ENCODE measurements at places on chromosomes 16 and 17.

DNA sequence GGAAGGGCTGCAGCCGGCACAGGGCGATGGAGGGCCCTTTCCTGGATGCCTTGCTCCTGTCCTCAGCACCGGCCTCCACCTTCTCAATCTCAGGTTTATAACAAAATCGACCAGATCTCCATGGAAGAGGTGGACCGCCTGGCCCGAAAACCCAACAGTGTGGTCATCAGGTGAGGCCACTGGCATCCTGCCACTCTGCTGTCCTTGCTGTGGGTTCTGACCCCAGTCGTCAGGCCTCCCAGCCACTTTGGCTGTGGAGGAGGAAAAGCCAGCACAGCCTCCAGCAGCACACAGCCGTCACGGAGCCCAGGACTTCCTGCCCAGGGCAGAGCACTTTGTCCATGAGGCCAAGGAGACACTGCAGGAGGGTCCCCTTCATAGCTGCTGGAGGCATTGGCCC, 6.7 kb upstream of the MYO15A start:
- DNase-seq, result no peak

DNA sequence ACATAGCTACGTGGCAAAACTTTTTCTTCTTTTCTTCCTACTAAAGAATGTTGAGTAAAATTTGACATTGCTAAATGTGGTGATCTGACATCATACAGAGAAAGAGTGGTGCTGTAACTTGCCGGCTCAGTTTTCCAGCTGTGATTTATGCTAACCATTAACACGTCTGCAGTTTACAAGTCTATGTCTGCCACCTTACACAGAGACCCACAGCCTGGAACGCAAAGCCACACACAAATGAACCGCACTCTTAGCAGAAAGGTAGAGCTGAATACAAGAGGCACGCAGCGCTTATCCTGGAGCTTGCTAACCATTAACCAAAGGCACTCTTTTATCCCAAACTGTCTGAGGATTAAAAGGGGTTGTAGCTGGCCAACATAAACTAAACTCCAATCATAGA, 31.9 kb downstream of the CACNG1 start:
- no peak for DNase-seq

DNA sequence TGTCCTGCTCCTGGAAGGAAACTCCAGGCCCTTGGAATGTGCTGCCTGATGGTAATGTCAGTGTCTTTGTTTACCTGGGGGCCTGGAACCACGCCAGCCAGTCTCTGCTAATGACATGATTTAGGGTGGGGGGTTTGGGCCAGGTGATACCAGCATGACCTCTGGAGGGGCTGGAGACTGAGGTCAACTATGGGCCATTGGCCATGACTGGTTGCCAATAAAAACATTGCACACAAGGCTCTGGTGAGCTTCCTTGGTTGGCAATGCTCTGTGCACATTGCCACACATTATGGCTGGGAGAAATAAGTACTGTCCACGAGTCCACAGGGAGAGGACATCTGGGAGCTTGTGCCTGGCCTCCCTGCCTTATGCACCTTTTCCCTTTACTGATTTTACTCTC, 52.5 kb downstream of the LITAF start:
- no peak for DNase-seq

- no peak for DNase-seq
These were observed 166.8 kb upstream of the TBX2 start for GRCh38 chr17:61232871-61233270.

DNA sequence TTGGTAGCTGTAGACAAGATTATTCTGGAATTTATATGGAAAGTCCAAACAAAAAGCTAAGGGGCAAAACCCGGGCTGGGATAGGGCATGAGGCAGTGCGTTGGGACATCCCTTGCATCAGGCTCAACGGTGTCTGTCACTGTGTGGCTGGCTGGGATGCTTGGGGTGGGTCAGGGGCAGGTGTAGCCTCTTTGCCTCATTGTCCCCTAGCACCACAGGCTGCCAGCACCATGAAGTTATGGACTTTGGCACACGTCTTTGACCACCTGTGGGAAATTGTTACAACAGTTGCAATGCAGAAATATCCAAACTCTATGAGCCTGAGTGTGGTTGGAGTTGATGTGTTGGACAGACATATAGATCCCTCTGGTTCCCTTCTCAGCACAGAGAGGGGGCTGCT, 32.8 kb upstream of the MARCHF10 start:
- DNase-seq, result no peak

- DNase-seq, result no peak
These were observed 6.1 kb downstream of the ABR start for GRCh38 chr17:1173432-1174262.

GRCh38 chr17:45279898-45280297, 18.0 kb upstream of the SPATA32 start:
- DNase-seq, result no peak

- DNase-seq, result no peak
These were observed 46.5 kb downstream of the TEX2 start for GRCh38 chr17:64216338-64217248.

- no peak for DNase-seq
These were observed 26.5 kb upstream of the CIITA start for GRCh38 chr16:10850478-10850850.

GRCh38 chr16:25978218-25978617, 286.5 kb downstream of the HS3ST4 start:
- DNase-seq, result no peak

DNA sequence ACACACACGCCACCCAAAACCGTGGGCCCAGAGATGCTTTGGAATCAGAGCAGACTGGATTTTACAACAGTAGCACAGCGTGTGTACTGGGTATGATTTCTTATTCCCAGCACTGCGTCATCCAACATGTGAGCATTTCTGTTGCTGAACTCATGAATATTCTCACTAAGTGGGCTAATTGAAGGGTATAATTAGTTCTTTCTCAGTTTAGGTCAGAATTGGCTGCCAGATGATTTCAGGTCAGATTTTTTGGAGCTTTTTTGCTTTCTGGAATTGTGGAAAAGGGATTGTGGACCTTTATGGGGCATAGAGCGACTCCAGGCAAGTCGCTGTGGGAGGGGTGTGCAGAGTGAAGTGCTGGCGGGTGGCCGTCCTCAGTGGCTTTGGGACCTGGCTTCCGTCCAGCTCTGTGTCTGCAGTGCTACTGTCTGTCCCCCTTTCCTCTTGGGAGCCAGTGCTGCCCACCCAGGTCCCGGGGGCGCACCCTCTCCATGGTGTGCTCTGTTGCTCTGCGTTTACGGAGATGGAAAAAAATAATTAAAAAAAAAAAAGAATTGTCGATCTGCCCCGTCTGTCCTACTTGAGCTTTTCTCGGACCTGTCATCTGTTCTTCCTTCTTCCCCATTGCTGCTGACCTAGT, 25.0 kb downstream of the FOXK2 start:
- DNase-seq, result no peak

- no peak for DNase-seq
These were observed 135.5 kb downstream of the MGAT5B start for GRCh38 chr17:77003699-77004098.

- no peak for DNase-seq
These were observed 2.1 kb downstream of the SECTM1 start for GRCh38 chr17:82331345-82331939.

DNA sequence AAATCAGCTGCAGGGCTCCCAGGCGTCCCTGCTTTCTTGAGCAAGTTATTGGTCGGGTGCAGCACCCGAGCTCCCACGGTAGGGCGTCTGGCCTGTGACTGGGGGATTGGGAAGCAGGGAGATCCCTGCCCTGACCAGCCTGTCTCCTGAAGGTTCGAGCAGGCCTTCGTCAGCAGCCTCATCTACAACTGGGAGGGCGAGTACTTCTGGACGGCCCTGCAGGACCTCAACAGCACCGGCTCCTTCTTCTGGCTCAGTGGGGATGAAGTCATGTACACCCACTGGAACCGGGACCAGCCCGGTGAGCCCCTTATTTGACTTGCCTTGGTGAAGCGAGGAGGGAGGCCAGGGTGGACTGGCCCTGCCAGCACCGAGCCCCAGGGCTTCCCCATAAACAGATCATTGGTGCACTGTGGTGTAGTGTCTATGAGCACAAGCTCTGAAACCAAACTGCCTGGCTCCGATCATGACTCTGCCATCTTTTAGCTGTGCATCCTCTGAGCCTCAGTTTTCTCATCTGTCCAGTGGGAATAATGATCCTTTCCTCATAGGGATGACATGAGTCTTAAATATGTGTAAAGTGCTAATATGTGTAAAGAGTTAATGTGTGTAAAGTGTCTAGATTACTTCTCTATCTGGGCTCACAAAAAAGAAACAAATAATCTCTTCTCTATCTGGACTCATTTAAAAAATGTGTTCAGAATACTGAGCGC, 48.9 kb downstream of the MRC2 start:
- no peak for DNase-seq

DNA sequence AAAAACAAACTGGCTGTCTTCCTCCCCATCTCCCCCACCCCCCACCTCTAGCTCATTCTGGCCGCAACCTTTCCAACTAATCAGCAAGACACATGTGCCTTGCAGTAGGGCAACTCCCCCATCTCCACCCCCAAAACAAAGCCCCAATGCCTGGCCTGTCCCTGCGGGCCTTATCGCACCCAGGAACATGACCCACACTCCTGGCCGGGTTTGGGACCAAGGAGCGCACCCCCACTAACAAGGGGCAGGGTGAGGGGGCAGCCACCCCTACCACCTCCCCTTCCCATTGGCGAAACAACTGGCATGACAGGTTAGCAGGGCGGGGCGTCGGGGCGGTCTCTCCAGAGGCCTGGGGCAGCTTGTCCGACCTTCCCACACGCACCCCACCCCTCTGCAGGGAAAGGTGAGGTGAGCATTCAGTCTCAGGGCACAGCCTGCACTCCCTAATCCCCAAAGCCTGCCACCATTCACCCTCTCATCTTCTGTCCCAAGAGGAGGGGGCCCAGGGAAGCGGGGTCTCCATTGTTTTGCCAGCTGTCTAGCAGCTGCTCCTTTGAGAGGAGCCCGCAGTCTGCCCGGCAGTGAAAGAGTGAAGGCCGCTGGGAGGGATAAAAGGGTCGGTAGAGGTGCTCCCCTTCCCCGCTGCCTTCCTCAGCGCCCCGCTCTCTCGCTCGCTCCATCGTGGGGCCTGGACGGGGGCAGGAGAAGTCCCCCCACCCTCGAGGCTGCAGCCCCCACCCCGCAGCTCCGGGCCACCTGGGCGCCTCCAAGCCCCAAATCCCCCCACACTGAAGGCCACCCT, 765 bp downstream of the MYO18A start:
- no peak for DNase-seq

GRCh38 chr17:43952351-43952723, 1.4 kb downstream of the PYY start:
- no peak for DNase-seq

- no peak for DNase-seq
These were observed 541 bp upstream of the RBBP6 start for GRCh38 chr16:24538756-24539294.

DNA sequence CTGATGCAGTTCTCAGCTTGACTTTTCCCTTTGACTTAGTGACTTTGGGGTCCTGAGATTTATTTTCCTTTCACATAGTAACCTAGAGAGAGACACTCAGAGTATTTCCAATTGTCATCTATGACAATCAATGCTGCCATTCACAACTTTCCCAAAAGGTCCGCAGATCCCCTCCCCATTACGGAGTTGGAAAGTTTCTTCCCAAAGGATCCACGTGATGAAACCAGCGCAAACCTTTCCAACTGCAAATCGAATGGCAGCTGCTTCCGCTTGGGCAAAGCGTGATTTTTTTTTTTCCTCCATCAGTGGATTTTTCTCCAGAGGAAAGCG, 538 bp upstream of the FCSK start:
- DNase-seq, result no peak

DNA sequence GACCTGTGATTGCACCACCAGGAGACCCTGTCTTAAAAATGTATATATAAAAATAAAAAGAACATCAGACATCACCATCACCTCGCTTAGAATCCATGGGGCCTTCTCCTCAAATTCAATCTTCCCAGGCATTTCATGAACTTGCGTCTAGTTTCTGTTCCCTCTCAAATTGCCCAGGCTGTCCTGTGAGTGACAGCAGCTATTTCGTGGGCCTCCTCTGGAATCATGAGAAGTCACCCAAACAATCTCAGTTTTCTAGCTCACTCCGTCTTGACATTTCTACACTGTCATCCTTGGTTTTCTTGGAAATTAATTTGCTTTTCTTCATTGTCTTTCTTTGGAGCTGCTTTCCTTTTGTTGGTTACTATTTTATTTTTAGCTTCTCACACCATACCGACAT, 7.3 kb downstream of the SLC52A1 start:
- DNase-seq, result no peak

DNA sequence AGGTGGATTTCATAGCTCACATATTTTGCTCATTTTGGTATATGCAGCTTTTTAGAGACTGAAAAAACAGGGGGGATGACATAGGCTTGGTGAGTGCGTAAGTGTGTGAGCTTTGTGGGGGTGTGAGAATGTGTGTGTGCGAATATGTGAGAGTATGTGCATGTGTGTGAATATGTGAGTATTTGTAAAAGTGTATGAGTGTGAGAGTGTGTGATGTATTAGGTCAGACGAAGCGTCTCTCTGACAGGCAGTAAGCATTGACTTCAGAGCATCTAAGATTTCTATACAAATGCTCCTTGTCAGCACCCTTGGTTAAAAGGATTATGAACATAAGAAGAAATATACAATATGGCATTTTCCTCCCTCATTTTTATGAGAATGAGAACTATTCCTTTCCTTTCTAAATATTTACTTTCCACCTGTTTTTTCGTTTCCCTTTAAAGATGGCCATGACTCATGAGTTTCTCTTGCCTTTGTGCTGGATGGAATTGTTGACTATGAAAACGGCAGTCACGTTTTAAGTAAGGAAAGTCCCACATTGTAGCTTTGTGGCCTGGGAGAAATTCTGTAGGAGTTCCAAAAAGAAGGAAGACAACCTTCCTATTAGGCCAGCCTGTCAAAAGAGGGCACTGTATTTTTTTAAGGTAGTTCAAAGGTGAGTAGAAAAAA, 276.4 kb downstream of the FOXL1 start:
- no peak for DNase-seq

All from tibial nerve (tissue), 4 donors.